ENCODE measurements at places on chromosomes 1 and 21.

GRCh38 chr1:37811027-37811655, 3.1 kb upstream of the YRDC start:
- DNase-seq = no peak

DNA sequence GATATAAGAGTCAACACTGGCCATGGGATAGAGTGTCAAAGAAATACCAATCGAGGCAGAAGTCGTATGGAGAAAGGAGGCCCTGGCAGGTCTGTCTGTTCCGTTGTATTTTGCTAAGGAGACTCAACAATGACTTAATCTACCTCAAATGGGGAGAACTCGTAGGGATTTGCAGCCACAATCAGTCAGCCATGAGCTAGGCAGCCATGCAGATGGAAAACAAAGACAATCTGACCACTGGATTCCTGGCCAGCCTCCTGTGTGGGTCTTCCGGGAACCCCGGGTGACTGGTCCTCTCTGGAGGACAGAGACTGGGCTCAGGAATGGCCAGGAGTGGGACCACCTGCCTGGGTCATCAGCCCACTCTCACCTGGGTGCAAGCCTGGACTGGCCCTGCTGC, 167.8 kb downstream of the ETS2 start:
- DNase-seq = no peak

GRCh38 chr1:220703305-220703704, 13.1 kb downstream of the C1orf115 start:
- no peak for DNase-seq

DNA sequence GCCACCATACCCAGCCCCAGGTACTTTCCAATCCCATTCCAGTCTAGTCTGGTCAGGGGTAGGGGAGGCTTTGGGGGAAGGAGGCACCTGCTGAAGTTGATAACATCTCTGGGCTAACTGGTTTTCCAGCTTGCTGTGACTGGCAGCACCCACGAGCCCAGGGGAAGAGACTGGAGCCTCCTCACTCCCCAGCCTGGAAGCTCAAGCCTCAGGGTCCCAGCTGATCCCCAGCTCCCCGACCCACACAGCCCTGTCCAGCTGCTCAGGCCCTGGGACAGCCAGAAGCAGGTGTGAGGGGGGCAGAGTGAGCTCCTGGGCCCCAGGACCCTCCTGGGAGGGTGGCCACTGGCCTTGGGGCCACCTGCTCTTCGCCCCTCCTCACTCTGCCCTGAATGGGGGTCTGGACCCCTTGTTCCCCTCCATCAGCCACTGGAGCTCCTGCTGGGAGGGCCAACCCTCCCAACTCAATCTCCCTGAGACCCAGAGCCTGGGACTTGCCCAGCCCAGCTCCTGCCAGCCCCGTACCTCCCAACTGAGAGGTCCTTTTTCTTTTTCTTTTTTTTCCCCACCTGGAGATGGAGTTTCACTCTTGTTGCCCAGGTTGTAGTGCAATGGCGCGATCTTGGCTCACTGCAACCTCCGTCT, 23.5 kb upstream of the RNU1-4 start:
- DNase-seq = no peak

DNA sequence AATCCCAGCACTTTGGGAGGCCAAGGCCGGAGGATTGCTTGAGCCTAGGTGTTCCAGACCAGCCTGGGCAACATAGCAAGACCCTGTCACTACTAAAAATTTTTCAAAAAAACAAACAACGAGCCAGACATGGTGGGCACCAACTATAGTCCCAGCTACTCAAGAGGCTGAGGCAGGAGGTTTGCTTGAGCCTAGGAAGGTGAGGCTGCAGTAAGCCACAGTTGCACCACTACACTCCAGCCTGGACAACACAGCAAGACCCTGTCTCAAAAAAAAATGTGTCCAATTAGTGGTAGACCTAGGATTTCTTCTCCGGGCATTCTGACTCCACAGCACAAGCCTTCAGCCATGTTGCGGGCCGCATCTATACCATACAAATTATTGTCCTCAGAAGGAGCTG, 6.7 kb upstream of the IGSF8 start:
- no peak for DNase-seq

DNA sequence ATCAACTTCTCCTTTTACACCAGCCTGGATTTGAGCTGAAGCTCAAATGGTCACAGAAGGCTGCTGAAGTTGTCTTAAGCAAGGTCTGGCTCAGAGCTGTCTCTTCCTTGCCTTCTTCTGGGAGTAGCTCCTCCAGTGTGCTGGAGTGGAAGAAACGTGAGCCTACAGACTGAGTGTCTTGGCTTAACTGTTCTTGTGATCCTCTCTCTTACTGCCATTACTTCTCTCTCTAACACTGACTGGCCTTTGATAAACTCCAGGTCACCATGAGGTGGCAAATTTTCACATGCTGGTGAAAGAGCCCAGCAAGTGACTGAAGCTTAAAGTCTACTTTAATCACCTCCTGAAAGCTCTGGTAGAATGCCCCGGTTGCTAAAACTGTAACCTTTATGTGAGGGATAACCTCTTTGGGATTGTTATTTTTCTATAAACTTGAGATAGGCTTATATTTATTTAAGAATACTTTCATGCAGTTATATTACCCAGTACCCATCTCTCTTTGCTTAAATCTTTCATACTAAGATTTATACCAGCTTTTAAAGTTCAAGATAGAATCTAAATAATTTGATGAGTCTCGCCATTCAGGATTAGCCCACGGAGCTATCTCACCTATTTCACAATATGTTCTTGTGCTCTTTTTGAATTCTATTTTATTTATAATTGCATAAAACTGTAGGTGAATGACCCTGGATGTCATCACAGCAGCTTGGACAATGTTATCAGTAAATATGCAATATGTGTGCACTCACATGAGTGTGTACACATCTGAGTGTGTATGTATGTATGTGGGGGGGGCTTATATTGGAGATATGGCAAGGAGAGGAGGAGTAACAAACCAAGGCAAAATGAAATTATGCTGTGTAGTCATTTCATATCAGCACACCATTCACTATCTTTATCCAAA, 924.0 kb downstream of the LTN1 start:
- DNase-seq = no peak

- no peak for DNase-seq
Observed at GRCh38 chr1:29575826-29576225, 339.5 kb downstream of the PTPRU start.

DNA sequence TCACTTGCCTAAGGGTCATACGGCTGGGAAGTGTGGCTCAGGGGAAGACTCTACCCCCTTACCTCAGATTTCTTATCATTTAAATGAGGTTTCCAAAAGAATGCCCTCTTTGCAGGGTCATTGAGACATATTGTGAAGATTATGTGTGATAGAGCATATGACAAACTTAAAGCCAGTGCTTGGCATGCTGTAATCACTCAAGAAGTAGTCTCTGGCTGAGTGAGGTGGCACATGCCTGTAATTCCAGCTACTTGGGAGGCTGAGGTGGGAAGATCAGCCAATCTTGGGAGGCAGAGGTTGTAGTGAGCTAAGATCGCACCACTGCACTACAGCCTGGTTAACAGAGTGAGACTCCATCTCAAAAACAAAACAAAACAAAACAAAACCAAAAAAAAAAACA, 7.5 kb upstream of the LDLRAD2 start:
- no peak for DNase-seq

DNA sequence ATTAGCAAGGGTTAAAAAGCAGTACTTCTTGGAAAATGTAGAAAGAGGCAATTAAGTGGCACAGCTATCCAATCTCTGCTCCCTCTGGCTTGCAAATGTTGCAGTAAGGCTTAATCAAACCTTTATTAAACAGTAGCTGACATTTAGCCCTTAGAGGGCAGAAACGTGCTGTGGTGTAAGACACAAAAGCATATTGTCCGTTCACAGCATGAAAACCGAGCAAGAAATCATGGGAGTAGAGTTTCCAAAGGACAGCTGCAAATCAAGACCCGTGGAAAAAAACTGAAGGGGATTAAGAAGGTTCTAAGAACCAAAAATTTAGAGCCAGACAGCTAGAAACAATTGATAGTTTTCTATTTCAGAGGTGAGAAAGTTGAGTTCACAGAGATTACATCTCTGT, 13.1 kb downstream of the ZP4 start:
- DNase-seq = no peak

GRCh38 chr1:173447224-173447623, 29.9 kb upstream of the PRDX6 start:
- no peak for DNase-seq

GRCh38 chr1:19122668-19123067, 87.4 kb downstream of the UBR4 start:
- DNase-seq = no peak

GRCh38 chr1:206969090-206969489, 1.2 kb downstream of the FCAMR start:
- DNase-seq = no peak

DNA sequence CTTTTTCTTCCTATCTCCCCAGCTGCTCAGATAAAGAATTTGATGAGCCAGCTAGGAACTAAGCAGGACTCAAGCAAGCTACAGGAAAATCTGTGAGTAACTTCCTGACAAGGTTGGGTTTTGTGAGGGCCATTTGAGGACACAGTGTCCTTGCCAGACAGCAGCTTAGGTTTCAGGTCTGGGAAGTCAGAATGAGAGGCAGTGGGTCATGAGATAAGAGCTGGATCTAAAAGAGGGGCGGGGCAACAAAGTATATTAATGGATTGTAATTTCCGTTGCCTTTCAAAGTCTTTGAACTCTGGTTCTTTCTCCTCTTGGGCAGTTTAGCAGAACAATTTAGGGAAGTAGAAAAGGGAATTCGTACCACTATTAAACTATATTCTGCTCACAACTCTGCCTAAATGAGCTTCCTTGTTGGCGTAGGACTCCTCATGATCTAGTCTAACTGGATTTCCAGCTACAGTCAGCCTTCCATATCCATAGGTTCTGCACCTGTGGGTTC, 16.6 kb downstream of the STX12 start:
- DNase-seq = no peak

DNA sequence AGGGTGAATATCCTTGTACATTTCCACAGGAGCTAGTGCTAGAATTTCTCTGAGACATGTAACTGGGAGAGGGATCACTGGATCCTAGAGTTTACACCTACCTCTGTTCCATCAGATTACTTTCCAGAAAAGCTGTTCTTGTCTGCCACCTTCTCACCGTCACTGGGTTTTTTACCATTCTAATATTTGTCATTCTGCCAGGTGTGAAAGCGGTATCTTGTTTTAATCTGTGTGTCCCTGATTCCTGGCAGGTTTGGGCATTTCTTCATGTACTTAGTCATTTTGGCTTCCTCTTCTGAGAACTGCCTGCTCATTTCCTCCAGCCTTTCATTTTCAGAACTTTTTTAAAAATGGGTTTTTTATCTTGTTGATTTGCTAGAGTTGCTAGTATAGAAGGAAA, 5.1 kb downstream of the PMF1 start:
- no peak for DNase-seq

DNA sequence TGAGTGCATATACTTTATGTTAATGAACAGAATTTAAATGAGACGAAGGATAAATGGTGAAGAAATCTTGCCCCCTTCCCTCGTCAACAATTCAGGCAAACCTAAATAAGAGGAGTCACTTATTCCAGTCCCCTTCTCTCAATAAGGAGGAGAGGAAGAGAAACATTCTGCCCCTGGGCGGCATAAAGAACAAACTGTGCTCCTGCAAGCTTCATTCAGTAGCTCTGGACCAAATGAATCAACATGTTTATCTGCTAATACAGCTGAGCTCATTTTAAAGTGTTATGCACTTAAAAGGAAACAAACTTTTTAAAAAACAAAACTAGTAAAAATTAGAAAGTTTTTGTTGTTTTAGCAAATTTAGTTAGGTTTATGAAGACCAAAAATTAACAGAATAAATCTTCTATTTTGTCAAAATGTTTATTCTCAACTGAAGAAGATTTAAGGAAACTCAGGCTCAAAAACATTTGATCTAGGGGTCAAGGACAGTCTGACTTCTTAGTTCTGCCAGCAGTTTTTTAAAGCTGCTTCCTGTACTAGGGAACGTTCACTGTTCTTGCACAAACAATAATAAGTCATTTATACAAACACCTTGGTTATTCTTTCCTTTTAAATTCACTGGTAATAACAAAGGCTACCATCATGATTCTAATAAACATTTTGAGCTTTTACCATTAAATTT, 58.3 kb downstream of the AKT3 start:
- no peak for DNase-seq

DNA sequence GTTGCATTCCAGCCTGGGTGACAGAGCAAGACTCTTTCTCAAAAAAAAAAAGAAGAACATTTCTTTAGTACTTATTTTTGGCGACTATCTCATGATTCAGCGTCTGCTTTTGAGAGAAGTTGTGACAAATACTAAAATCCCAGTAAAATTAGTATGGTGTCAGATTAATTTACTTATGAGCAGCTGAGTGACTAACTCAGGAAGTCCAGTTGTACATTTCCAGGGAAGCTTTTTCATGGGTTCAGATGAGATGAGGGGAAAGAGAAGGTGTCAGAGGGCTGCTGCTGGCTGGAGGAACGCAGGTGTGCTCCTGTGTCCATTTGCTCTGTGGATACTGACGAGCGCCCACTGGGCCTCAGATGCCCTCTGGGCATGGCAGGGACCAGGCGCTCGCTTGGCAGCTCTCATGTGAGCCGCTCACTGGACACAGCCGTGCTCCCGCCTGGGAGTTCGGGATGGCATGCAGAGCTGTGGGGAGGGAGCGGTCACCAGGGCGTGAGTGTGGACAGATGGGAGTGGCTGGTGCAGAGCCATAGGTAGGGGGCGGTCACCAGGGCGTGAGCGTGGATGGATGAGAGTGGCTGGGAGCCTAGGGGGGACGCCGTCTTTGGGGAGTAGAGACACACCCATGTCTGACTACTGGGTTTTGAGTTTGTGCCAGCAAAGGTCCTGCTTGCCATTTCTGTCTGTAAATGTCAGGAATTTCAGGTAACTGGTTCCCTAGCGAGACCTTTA, 55.0 kb downstream of the ADARB1 start:
- no peak for DNase-seq

- DNase-seq = no peak
Observed at GRCh38 chr1:200346700-200347099, 63.1 kb downstream of the ZNF281 start.

- DNase-seq = no peak
Observed at GRCh38 chr1:117615474-117615873, 9.6 kb downstream of the TENT5C start.

- peak; percentile 52 for DNase-seq
Observed at GRCh38 chr1:46396441-46397398, 2.6 kb downstream of the FAAH start.

DNA sequence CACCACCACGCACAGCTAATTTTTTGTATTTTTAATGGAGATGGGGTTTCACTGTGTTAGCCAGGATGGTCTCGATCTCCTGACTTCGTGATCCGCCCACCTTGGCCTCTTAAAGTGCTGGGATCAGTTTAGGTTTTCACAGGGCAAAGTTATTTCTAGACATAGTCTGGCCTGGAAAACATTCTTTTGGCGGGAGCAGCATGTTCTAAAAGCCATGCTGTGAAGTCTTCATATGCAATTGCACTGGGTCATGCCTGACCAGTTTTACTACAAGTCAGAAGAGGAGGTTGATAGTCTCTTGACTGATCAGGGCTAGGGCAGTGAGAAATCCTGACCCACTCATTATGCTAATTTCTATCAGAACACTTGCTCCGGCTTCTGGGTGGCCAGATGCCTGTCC, 131.6 kb upstream of the POU3F1 start:
- DNase-seq = no peak

- no peak for DNase-seq
Observed at GRCh38 chr1:165153182-165153581, 203.3 kb downstream of the LMX1A start.

Measured in NCI-H1436 treated with DMSO at 0.1 percent for 48 hours (cell line).